ENCODE measurements at places on chromosomes 6 and 20.

DNA sequence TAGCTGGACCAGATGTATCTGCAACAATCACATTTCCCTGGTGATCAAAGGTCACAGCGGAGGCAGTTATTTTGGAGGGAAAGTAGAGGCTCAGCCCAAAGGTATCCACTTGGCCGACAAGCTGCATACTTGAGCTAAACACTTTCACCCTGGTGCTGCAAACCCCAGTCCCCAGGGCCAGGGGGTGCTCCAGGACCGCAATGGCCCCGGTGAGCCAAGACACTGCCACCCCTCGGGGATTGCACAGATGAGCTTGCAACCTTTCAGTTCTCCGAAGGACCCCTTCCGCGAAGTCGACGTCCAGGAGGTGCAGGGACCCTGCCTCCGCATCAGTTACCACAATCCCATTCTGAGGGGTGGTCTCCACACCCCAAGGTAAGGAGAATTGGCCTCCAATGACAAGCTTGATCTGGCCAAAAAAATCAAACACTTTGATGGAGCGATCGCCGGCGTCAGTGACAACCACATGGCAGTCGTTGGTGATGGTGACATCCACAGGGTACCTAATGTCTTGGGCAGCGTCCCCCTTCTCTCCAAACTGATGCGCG is 823 bp downstream of the NHLRC1 start:
- no peak for DNase-seq

- DNase-seq = peak; percentile 7
Observed at GRCh38 chr20:64079273-64080012, at the start of gene RGS19. Gene RGS19, minus strand, starts transcription at chr20:64079518. Its CDS starts 2,632 bp downstream, at chr20:64076886.

- DNase-seq = no peak
Observed at GRCh38 chr6:41446132-41446531, 100.0 kb upstream of the FOXP4 start.

DNA sequence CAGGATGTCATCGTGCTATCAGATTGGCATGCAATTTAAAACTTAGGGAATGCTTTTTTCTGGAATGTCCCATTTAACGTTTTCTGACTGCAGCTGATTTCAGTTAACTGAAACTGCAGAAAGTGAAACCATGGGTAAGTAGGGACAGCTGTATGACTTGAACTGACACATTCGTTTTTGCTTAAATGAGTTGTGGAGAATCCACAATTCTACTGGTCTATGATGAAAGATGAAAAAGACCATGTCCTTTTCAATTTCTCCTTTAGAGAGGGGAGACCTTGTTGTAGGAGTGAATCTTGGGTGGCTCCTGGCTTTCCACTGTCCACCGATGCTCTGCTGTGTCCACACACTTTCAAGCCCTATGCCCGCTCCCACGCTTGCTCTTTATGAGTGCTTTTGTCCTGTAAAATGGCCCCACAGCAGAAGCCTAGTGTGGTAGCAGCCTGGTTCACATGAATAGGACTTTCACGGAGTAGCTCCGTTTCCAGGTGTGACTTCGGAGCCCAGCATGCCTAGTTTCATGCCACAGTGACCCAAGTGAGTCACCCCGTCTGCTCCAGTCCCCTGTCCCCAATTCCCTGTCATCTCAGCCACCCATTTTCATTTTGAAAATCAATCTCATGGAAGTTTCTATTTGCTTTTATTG is 21.9 kb downstream of the DYNLT1 start:
- DNase-seq = no peak

GRCh38 chr6:127423921-127424320 is 35.3 kb downstream of the KIAA0408 start:
- DNase-seq = no peak

DNA sequence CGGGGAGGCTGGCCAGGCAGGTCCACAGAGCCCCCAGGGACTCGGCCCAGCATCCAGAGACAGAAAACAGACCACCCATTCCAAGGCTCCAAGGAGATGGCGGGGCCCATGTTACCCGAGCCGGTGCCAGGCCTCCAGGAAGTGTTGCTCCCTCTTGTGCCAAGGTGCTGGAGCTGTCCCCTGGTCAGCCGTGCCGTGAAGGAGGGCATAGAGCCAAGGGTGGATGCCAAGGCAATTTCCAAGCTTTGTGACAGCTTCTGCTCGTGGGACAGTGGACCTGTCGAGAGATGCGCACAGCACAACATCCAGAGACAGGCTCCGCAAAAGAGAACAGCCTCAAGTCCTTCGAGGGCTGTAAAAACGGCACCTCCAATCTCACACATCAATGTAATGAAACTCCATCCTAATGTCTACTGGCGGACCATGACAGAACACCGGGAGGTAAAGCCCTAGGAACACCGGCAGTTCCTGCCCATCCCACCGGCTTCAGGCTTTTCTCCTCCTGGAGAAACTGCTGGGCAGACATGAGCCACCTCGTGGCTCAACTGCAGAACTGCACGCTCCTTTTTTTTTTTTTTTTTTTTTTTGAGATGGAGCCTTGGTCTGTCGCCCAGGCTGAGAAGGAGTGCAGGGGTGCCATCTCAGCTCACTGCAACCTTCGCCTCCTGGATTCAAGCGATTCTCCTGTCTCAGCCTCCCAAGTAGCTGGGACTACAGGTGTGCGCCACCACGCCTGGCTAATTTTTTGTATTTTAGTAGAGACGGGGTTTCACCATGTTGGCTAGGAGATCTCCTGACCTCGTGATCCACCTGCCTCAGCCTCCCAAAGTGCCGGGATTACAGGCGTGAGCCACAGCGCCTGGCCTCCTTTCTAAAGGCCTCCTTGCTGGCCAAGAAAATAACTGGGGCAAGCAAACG is 30.9 kb upstream of the AVP start:
- DNase-seq = no peak

DNA sequence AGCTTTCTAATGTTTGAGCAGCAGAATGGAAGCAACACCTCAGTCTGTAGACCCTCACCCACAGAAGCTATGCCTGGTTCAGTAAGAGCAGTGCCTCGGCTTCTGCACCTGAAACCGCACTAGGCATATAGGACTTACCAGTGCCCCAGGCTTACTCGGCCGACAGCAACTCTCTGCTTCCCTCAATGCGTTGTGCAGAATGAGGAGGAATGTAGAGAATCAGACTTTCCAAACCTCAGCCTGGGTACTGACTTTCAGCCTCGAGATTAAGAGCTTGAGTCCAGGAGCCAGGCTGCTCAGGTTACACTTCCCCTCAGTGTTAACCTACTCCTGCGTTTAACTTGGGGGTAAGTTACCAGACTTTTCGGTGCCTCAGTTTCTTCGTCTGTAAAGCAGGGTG is 8.6 kb downstream of the EYA2 start:
- DNase-seq = no peak

GRCh38 chr6:164531736-164532135 is 777.7 kb downstream of the C6orf118 start:
- no peak for DNase-seq

- peak; percentile 51 for DNase-seq
Observed at GRCh38 chr6:24927985-24928745, 7.6 kb downstream of the RIPOR2 start.

DNA sequence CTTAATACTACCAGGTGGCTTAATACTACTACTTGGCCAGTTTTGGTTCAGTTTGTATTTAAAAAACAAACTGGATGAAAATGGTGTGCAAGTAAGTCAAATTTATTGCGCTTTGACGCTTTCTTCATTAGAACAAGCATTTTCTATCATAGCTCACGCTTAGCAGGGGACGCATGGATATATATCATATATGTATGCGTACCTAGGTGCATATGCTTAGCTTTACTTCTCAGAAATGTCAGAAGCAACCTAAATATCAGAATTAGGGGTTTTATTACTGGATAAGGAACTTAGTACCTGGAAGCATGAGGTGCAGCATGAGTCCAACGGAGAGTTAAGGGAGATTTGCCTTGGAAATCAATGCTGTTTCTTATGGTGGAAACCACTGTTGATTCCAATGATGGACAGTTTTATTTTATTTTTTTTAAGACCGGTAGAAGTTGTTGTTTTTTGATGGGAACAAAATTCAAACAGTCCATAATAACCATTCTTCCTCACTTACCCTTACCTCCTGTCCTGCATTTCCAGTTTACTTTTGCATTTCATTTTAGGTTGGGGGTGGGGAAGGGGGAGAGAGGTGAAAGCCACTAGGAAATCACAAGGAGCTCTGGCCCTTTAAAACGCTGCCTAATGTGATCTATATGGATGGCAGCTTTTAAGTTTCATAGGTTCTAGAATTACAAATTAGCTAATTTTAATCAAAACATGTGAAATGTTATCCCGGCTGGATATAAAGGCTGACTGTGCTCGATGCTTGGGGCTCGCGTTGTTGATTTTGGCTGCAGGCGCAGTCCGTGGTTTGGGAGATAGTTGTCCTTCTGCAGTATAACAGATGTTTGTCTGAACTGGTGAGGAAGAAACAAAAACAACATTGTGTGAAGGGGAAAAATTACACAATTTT is 2.1 kb downstream of the SOBP start:
- peak; percentile 13 for DNase-seq

DNA sequence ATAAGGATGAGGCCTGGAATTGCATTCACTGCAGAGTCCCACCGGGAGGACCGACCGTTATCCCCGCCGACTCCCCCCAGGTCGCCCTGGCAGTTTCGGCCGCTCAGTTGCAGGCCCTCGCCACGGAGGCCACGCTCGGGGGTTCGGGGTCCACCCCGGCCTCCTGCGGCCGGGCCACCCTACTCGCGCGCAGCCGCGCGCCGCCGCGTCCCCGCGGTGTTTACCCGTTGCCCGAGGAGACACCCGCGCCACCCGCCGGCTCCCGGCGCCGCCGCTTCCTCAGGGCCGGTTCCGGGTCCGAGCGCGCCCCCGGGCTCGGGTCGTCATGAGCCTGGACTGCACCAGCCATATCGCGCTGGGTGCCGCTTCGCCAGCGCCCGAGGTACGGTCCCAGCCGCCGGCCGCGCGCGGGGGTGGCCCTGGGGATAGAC is at the start of gene CCDC170:
Gene CCDC170, plus strand, starts transcription at position 214 of the 431 bp plus-strand sequence. Its CDS starts 112 bp downstream, at position 326.
- DNase-seq = no peak

- DNase-seq = no peak
Observed at GRCh38 chr20:39333211-39333610, 371.1 kb downstream of the DHX35 start.

- no peak for DNase-seq
Observed at GRCh38 chr6:135540207-135540840, 42.8 kb upstream of the AHI1 start.

DNA sequence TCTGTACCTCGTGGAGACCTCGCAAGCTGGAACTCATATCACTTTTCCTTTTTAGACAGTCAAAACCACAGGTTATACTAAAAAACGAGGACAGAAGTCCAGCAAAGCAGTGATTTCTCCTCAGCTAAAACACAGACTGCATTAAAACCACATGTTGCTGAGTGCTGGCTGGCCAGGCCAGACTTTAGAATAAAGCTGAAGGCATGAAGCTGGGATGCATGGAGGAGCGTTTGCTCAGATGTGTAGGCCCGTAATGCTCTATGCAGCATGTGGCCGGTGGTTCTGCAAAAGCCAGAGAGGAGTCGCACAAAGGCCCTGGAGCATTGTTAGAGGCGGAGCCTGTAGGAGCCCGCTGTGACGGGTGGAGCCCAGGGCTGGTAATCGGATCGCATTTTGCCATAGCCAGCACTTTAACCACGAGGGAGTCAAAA is 83.6 kb downstream of the SMOC2 start:
- DNase-seq = no peak

GRCh38 chr6:122284848-122285247 is 114.6 kb upstream of the HSF2 start:
- DNase-seq = no peak

DNA sequence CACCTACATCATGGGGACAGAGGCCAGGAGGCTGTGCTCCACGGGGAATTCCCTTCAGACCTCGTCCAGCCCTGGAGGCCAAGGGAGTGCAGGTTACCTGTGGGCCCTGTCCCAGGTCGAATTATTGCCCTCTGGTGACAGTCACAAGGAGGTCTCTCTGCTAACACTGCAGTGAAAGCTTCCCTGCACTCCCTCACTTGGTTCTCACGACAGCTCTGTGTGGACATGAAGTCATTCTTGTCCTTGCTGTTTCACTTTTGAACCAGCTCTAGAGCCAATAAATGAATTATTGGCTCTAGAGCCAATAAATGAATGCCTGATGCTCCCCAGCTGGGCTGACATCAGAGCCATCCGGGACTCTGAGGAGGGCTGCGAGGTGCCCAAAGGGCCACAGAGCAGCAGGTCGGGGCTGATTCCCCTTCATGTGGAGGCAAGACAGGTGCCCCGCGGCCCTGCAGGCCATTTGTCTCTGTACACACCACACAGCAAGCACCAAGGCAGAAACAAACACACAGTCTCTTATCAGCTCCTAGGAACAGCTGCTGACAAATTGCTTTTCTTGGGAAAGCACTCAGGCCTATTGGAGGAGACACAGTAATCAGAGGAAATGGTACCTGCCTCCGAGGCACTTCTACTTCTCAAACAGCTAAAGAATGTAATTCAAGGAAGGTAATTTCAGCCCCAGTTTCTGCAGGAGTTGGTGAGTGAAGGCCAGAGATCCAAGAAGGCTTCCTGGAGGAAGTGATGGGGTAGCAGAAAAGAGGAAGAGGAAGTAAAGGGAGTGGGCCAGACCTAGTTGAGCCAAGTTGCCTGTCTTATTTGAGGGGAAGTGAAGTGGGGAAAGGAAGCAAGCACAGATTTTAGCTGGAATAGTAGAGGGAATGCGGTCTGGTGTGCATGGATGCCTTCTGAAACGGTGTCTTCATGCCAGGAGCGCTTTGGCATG is 27.5 kb upstream of the TBXT start:
- DNase-seq = no peak

- DNase-seq = no peak
Observed at GRCh38 chr6:65707126-65707826, at the start of gene EYS. Gene EYS, minus strand, starts transcription at chr6:65707226. Its CDS starts 211,816 bp downstream, at chr6:65495410.

DNA sequence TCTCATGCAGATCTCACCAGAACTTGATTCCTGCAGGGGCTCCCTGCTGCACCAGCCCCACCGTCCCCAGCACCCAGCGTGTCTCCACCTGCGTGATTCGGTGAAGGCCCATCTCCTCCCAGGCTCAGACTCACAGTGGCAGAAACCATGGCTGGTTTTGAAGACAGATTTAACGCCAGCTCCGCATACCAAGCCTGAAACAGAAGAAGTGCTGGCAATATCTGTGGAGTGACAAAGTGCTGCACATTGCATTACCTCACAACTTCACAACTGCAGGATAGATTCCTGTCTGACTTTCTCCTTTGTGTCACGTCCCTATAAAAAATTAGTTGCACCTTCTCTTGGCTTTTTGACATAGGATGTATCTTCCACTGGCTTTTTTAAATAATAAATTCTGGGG is 120.7 kb downstream of the TTLL2 start:
- DNase-seq = no peak

DNA sequence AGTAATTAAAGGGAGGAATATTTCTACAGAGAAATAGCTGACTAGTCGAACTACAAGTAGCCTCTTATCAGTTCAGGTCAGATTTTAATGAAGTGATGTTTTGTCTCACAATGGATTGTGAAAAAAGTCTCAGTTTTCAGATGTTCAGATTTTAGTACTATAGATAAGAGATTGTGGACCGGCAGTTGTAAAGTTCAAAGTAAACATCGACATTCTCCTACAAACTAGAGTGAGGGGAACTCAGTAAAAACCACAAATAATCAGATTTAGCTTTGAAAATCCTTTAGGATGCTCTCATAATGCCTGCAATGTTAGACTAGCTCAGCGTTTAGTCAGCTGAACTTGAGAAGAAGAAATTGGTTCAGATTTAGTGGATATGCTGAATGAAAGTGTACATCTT is 39.9 kb downstream of the RCAN2 start:
- DNase-seq = no peak
